Right lung (tissue), 10 donors: ENCODE measurements at places on chromosomes 7 and 10.

- DNase-seq = no peak
Observed at GRCh38 chr10:48498940-48499510, 105.8 kb downstream of the ARHGAP22 start.

DNA sequence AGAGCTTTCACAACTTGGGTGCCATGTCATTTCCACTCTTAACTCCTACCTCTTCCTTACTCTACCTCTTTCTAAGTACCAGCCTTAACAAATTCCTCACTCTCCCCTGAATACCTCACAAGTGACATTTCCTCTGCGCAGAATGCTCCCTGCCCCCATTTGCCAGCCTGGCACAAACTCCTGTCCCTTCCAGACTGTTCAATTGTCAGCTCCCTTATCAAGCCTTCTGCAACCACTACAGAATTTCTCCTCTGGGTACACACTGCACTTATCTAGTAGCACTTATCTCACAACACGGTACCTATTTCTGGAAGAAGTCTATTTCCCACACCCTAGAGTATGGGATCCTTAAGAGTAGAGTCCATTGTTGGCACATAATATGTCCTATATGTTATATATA, 39.1 kb upstream of the ANAPC16 start:
- DNase-seq = no peak

DNA sequence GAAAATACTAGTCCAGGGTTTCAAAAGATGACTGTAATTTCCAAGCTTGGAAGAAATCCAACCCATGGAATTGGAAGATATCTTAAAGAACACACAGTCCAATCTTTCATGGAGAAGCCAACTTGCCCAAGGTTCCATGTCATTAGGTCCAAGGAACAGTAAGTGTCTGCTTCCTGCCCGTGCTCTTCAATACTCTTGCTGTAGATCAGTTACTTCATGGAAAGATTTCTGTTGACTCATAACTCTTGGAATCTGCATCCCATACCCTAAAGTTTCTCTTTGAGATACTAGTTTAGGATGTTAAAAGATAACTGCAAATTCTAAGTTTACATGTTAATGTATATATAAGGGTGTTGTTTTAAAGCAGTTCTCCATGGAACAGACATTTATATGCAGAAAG, 127.9 kb upstream of the SLC13A1 start:
- no peak for DNase-seq

DNA sequence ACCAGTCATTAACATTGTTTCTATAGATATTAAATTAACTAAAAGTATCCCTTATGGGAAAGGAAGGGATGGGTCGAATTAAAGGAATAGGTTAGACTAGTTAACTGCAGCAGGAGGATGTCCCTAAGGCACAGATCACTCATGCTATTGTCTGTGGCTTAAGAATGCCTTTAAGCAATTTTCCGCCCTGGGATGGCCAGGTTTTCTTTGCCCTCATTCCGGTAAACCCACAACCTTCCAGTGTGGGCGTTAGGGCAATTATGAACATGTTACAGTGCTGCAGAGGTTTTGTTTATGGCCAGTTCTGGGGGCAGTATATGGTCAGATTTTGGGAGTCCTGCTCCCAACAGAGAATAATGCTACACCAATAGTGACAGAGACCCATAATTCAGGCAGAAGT, 139.3 kb upstream of the CDK13 start:
- DNase-seq = no peak

- DNase-seq = no peak
Observed at GRCh38 chr7:46131916-46132795, 211.1 kb upstream of the IGFBP3 start.

- no peak for DNase-seq
Observed at GRCh38 chr7:105017657-105018365, 3.8 kb downstream of the KMT2E start.

DNA sequence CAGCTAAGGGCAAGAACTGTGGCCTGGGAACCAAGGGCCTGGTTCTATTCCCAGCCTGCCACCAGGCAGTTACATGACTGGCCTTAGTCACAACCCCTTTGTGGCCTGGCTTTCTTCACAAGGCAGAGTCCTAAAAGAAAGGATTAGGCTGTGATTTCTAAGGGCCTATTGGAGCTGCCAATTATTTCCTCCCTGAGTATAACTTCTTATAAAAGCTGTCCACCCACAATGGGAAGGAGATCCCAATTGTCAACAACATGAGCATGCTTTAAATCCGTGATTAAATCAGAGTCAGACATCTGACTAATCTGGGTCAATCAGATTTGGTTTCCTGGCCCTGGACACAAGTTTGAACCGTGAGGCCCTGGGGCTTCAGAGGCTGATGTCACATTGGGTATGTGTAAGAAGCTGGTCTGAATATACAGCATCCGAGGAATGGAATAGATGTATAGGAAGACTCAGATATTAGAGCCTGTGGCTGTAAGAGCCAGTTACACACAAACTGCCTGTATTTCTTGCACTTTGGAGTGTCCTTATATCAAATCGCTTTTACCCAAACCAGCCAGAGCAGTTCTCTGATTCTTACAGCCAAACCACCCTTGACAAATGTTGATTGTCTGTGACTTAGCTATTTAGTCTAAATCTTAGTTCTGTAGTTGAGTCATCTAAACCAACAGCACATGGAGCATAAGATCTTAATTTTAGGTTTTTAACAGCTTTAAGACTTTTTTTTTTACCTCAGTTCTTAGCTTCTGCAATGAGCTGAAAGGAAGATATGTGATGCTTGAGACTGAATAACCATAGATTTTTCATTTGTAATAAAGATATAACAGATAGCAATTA, 61.3 kb downstream of the ABCB4 start:
- DNase-seq = no peak

DNA sequence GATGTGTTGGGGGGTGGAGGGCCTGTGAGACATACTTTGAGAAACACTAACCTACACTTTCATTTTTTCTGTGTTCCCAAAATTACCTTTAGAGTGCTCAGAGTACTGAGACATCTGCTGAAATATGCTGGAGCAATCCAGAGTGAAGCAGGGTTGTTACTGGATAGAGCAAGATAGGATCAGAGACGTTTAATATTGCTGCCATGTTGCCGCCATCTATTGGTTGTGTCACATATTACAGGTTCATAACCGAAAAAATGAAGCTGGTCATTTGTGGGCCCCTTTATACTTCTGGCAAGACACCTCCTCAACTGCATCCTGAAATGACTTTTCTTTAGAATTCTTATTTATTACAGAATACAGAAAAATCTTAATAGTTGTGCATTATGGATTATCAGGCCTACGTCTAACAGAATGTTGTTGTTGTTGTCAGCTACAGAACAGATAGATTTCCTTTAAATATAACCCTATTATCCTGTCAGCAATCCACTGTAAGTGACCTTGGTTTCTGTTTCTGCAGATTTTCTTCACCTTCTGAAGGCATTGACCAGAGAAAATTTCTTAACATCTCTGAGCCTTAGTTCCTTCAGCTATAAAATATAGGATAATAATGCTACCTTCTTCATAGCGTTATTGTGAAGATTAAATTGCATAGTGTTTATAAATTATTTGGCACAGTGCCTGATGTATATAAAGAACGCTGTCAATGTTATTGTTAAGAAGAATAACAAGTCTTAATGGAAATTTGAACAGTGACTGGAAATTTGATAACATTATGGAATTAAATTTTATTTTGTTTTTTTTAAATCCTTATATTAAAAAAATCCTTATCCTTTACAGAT, 16.2 kb upstream of the DLD start:
- DNase-seq = peak; percentile 26

- peak; percentile 25 for DNase-seq
Observed at GRCh38 chr7:114819616-114820362, 102.1 kb upstream of the MDFIC start.

DNA sequence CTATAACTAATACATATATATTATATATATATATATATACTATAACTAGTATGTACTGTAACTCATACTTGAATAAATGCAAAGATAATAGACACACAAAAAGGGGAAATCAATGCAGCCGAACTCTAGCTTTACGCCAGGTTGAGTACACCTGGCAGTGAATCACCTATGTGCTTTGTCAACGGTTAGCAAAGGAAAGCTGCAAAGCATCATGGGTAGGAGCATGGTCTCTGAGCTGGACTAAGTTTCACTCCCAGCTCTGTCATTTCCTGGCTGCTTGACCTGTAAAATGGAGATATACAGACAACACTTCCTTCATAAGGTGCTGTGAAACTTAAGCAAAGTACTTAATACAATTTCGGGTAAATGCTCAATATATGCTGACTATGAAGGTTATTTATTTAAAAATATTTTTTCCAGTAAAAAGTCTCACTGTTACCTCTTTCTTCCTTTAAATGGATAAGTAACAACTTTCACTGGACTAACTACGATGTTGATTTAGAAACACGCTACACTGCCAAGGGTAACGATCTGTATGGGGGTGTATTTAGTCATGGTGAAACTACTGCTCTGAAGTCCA, 61.7 kb upstream of the ITGA8 start:
- DNase-seq = no peak

DNA sequence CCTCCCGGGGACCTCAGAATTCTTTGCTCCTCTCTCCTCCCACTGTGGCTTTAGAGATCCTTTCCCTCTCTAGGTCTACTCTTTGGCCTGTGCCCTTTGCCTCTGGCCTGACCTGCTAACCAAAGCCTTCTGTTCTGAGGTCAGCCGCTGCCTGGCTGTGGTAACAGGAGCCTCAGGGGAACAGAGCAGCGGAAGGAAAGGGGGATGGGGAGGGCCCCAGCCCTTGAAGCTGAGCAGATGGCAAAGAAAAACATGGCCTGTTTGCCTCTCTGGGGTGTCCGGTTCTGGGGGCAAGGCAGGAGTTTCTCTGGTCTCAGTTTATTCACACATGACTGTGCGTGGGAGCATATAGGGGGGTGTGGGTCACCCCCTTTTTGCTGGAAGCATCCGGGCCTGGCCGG, 28.2 kb downstream of the COL26A1 start:
- no peak for DNase-seq

- no peak for DNase-seq
Observed at GRCh38 chr10:49568235-49568634, 29.3 kb upstream of the ERCC6 start.

DNA sequence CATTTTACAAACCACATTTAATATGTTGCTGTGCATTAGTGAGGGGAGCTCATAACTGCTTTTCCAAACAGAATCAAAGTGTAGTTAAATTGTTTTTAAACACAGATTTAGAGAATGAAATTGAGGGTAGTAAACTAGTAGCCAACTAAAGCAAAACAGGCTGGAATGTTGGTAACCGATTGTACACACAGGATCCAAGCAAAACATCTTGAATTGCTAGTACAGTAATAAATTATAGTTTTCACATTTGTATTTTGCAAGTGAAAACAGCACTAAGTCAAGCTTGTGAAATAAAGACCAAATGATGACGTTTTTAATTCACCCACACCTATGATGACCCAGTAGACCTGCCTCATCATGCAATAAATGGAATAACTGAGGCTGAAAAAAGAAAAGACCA, 198.3 kb downstream of the HDAC9 start:
- no peak for DNase-seq

GRCh38 chr7:91526404-91526803, 262.2 kb downstream of the FZD1 start:
- DNase-seq = no peak

- DNase-seq = no peak
Observed at GRCh38 chr10:42680267-42680666, 41.9 kb upstream of the ZNF33B start.

- no peak for DNase-seq
Observed at GRCh38 chr7:149681274-149681673, 92.1 kb downstream of the ZNF467 start.
